ENCODE measurements at places on chromosomes 2 and 18.

DNA sequence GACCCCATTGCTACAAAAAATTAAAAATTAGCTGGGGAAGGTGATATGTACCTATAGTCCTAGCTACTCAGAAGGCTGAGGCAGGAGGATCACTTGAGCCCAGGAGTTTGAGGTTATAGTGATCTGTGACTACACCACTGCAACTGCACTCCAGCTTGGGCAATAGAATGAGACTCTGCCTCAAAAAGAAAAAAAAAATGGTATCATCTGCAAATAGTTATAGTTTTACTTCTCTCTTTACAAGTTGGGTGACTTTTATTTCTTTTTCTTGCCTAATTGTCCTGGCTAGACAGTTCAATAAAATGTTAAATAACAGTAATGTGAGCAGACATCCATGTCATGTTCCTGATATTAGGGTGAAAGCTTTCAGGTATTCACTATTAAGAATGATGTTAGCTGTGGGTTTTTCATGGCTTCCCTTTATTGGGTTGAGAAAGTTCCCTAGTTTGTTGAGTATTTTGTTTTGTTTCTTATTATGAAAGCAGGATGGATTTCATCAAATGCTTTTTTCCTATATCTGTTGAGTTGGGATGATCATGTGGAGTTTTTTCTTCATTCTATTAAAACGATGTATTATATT is 24.9 kb upstream of the ACOXL start:
- no peak for DNase-seq

- no peak for DNase-seq
Measured at GRCh38 chr2:15694589-15694986, 102.9 kb downstream of the DDX1 start.

GRCh38 chr18:62384610-62385097 is 59.5 kb downstream of the TNFRSF11A start:
- no peak for DNase-seq

DNA sequence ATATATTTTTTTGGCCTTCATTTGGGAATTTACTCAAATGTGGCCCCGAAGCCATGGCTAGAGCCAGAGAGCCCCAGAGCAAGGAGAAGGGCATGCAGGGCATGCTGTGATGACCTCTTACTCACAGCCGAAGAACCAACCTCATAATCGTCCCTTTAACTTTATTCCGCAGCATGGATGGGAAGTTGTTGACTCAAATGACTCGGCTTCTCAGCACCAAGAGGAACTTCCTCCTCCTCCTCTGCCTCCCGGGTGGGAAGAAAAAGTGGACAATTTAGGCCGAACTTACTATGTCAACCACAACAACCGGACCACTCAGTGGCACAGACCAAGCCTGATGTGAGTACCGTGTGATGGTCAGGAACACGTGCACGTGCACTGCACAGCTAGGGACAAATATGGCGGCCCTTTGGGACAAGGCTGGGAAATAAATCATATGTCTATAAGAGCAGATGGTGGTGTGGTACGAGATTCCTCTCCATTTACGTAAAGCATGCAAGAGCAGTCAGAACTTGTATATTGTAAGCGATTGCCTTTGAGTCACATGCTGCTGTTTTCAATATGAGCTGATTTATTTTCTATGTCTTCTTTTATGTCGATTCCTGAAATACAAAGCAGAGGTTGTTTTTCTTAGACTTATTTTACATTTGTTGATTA is 280.9 kb downstream of the NEDD4L start:
- DNase-seq: no peak

DNA sequence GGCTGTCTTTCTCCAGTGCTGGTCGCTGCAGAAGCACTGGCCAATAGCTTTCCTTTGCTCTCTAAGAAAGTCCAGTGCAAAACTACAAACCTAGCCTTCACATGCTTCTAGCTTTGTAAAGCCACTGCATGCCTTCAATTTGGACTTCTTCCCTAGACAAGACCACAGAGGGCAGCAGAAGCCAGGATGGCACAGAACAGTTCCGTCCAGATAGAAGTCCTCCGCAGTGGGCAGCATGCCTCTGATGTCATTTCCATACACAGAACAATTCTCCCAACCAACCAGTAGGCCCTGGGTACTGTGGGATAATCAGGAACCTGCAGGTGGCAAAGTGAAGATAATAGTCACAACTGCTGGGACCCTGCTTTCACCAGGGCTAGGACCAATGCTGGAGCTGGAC is 3.3 kb downstream of the ST6GAL2 start:
- DNase-seq: no peak

GRCh38 chr18:6543330-6543908 is 128.7 kb upstream of the L3MBTL4 start:
- DNase-seq: no peak

DNA sequence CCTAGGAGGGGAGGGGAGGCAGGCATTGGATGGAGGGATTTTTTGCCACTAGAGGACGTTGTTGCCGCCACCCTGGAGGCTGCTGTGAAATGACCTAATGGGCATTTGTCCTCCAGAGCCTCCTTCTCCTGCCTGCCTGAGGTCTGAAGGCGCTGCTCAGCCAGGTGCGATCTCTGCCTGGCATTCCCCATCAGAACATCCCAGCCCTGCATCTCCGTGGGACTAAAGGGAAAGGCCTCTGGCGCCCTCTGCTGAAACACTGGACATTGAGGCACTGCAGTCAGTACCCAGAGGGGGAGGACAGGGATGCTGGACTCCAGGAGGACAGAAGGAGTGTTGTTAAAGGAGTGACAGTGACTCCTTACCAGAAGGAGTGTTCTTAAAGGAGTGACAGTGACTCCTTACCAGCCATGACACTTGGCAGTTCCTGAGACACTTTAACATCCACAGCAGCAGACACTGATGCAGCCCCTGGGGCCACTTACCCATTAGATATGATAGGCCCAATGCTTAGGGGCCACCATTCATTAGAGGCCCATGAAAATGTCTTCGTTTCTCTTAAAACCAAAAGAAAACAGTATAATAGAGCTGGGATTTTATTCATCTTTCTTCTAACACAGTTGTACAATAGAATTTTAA is 17.0 kb downstream of the THNSL2 start:
- no peak for DNase-seq

GRCh38 chr2:42921147-42921520 is 128.8 kb upstream of the HAAO start:
- DNase-seq: no peak

DNA sequence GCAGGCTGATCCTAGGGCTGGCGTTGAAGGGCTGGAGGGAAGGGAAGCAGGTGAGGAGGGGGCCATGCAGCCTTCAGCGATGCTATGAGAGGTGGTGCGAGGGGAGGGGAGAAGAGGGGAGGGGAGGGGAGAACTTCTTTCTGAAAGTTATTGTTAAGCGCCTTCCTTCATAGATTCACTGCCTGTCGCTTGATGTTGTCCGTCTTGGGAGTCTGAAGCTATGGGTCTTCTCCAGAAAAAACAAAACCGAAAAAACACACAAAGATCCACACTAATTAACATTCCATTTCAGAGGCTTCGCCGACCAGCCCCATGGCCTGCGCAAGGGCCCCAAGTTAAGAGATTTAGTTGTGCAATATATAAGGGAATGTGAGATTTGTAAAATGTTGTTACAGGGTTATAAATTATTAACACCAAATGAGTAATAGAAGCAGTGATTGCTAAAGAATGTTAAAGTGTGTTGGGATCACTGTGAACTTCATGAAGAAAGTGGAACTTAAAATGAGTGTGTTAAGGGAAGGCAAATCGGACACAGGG is 758 bp downstream of the CFAP221 start:
- no peak for DNase-seq

DNA sequence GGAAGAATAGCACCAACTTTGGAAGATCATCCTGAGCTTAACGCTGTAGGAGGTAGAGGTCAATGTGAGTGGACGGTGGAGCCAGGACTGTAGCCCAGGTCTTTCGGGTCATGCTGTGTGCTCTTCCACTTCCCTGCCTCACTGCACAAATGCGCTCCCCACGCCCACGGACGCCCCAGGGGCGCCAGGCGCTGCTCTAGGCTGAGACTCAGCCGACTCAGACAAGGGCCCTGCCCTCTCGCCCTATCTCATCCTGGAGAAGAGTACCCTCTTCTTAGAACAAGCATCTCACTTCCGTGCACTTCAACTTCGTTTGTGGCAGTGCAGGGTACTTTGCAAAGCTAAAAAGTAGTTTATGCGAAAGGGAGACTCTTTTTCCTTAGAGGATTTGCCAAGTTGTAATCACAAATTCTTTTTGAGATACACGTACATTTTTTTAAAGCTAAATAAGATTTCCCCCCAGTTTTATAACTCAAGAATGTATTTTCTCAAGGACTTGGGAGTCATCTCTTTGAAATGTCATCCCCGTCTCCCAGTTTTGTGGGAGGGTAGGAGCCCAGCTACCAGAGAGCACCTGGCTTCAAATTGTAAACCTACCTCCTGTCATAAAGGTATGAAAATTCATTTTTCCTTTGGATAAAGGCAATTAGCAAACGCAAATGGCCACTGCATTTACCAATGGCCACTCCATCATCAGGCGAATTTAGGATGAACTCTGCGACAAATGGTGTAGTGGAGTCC is 1.2 kb upstream of the PRELID3A start:
- DNase-seq: no peak

- no peak for DNase-seq
Measured at GRCh38 chr2:62653582-62654422, 51.7 kb upstream of the EHBP1 start.

GRCh38 chr18:8946066-8946838 is 156.2 kb upstream of the NDUFV2 start:
- no peak for DNase-seq

DNA sequence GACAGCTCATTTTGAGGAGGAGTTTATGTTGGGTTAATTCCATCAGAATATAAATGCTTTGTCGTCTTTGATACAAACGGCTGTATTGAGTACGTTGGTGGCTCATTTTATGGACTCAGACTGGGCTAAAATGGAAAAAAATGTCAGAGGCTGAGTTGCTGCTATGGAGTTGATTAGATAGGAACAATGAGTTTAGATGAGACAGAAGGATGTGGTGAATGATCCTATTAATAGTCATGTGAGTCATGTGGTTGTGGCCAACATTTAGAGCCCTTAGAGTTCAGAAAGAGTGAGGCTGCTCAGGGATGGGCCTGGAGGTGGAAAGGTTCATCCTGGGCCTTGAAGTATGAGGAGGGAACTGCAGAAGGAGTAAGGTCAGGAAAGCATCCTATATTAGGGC is 434.2 kb downstream of the MEIS1 start:
- no peak for DNase-seq

DNA sequence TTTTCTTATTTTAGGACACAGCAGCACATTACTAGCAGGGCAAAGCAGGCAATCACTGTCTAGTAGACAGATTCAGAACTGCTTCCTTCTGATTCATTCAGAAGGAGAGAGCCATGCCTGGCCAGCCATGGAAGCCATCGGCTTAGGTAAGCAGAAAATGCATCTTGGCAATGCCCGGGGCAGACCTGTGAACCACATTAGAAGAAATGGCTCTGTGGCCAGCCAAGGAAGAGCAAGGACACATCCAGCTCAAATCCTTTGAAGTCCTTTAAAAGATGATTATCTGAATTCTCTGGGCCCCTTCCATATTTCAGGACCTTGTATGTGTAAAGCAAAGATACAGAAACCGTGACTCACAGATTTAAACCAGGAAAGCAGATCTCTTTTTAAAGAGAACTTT is 227.4 kb downstream of the PID1 start:
- no peak for DNase-seq

- no peak for DNase-seq
Measured at GRCh38 chr18:57062844-57063243, 84.0 kb upstream of the BOD1L2 start.

- no peak for DNase-seq
Measured at GRCh38 chr2:84999553-84999955, 28.6 kb downstream of the KCMF1 start.

- DNase-seq: no peak
Measured at GRCh38 chr2:16664809-16665747, 556 bp downstream of the CYRIA start.

GRCh38 chr18:59911600-59911999 is 11.8 kb downstream of the PMAIP1 start:
- no peak for DNase-seq

DNA sequence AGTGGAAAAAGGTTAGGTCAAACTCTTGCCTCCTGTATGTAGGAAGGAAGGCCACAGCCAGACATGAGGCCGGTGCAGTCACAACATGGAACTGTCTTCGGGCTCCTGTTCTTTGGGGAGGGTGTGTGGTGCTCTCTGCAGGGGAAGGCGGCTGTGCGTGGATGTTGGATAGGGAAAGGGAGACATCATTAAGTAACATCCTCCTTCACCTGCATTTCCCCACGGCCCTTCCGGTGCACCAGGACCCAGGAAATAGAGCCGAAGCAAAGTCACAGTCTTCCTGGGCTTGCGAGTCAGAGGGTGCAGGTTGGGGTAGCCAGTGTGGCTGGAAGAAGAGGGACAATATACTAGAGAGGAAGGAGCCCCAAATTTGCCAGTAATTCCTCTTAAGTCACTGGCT is 78.9 kb upstream of the SMAD7 start:
- DNase-seq: no peak

DNA sequence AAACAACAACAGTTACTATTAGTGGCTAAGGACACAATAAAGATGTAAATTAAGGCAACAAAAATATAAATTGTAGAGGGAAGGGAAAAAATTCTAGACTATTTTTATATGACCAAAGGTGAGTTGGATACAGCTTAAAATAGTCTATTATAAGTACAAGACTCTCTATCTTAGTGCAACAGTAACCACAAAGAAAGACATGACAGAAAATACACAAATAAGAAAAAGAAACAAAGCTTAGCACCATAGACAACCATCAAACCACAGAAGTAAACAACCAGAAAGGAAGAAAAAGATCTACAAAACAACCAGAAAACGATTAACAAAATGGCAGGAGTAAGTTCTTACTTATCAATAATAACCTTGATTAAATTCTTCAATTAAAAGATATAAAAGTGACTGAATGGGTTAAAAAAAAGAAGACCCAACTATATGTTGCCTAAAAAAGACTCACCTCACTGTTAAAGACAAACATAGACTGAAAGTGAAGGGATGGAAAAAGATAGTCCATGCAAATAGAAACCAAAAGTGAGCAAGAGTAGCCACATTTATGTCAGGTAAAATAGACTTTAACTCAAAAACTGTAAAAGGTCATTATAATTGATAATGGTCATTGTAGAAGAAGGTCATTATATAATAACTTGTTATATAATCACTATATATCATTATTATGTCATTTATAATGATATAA is 62.5 kb downstream of the USP40 start:
- DNase-seq: no peak

- no peak for DNase-seq
Measured at GRCh38 chr2:143974262-143974661, 545.7 kb downstream of the ZEB2 start.

GRCh38 chr2:24497685-24498084 is 6.6 kb downstream of the NCOA1 start:
- no peak for DNase-seq
